A172 (cell line): ENCODE measurements at places on chromosomes 7 and 10. TPM values are rescaled to one million over a fixed set of nuclear protein-coding genes. Genes with fewer than 3 reads are reported as not detected.

ZNF398 gene
- total RNA-seq: 7.3 and 9.2 TPM in 2 replicates

ZPBP gene
- not detected in 2 replicates for total RNA-seq

COL28A1 gene
- 0.26 TPM in 1 of 2 replicates, not detected in the other for total RNA-seq

AKR1C1 gene
- total RNA-seq: 28.1 and 68.3 TPM in 2 replicates
